ENCODE measurements at places on chromosomes 16 and 17. TPM values are rescaled to one million over a fixed set of nuclear protein-coding genes. Genes with fewer than 3 reads are reported as not detected.

The MYLK3 gene
- not detected for total RNA-seq

The TUBG2 gene
- total RNA-seq, result 10.9 TPM

The CDC27 gene
- total RNA-seq, result 55.3 TPM

The TMEM114 gene
- not detected for total RNA-seq

The IRX5 gene
- total RNA-seq, result 44.5 TPM

The KRTAP4-3 gene
- not detected for total RNA-seq

The SLC52A1 gene
- total RNA-seq, result 25.0 TPM

- no peaks in the 10 kb centered on the region for H3K27me3 ChIP-seq
- peaks cover 13% of the 10 kb centered on the region for H3K4me1 ChIP-seq
- H3K36me3 ChIP-seq, result no peaks in the 10 kb centered on the region
- no peak overlapping the region for H3K4me3 ChIP-seq
- DNase-seq, result no peak
Observed at GRCh38 chr17:59149051-59149450, 5.9 kb downstream of the SKA2 start.

GRCh38 chr17:6361733-6362132 is 73.2 kb downstream of the AIPL1 start:
- no peaks in the 10 kb centered on the region for H3K4me1 ChIP-seq
- H3K27ac ChIP-seq, result no peak overlapping the region
- no peak overlapping the region for H3K4me3 ChIP-seq
- no peaks in the 10 kb centered on the region for H3K36me3 ChIP-seq

- H3K27me3 ChIP-seq, result peaks cover 23% of the 10 kb centered on the region
- no peaks in the 10 kb centered on the region for H3K36me3 ChIP-seq
- H3K4me1 ChIP-seq, result peaks cover 12% of the 10 kb centered on the region
- no peak overlapping the region for H3K4me3 ChIP-seq
Observed at GRCh38 chr17:77542011-77542410, 401.2 kb downstream of the SEC14L1 start.

- no peaks in the 10 kb centered on the region for H3K36me3 ChIP-seq
- no peak overlapping the region for H3K27ac ChIP-seq
- H3K4me1 ChIP-seq, result peaks cover 7% of the 10 kb centered on the region
- no peak for DNase-seq
- H3K27me3 ChIP-seq, result no peaks in the 10 kb centered on the region
- H3K4me3 ChIP-seq, result no peak overlapping the region
Observed at GRCh38 chr16:69233124-69233523, 46.2 kb downstream of the SNTB2 start.

DNA sequence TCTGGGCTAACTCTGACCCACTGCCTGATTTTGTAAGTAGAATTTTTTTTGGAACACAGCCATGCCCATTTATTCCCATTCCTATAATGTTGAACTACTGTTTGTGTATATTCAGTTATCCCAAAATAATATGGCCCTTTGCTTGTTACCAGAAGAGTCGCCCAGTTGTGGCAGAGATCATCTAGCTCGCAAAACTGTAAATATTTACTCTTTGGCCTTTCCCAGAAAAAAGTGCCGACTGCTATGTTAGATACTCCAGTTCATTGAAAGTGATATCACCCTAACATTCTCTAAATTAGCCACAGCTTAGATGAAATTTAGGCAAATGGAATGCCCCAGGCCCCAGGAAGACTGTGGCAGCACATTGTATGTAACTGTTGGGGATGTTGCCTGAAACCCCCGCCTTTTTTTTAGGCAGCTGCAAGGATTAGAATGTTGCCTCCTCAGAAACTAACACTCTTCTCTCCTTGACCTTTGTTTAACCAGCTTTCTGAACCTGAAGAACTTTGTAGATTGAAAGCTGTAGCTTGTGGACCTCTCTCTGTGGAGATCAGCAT is 19.1 kb downstream of the WWOX start:
- DNase-seq, result no peak
- no peaks in the 10 kb centered on the region for H3K27me3 ChIP-seq
- H3K4me1 ChIP-seq, result peaks cover 12% of the 10 kb centered on the region

DNA sequence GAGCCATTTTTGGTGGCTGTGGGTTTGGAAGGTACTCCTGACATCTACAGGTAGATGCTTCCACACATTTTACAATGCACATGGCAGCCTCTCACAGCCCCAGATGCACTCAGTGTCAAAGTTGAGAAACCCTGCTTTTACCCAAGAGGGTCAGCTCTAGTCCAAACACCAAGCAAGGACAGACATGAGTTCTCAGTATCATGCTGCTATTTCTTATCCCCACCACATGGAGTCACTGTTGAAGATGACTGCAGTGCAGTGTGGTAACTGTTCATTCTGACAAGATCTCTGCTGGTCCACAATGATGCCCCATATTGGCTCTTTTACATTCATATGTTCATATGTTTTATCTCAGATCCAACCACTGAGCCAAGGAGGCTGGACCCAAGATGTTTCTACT is 50.5 kb upstream of the SALL1 start:
- no peak for DNase-seq
- H3K4me1 ChIP-seq, result no peaks in the 10 kb centered on the region
- no peaks in the 10 kb centered on the region for H3K27me3 ChIP-seq
- no peaks in the 10 kb centered on the region for H3K36me3 ChIP-seq
- H3K4me3 ChIP-seq, result no peak overlapping the region

- H3K27ac ChIP-seq, result no peak overlapping the region
- H3K4me1 ChIP-seq, result no peaks in the 10 kb centered on the region
- no peak overlapping the region for H3K4me3 ChIP-seq
- peaks cover 13% of the 10 kb centered on the region for H3K27me3 ChIP-seq
Observed at GRCh38 chr17:65222214-65222738, 85.1 kb downstream of the RGS9 start.

- no peak for DNase-seq
- peaks cover 44% of the 10 kb centered on the region for H3K4me1 ChIP-seq
- no peaks in the 10 kb centered on the region for H3K27me3 ChIP-seq
- H3K4me3 ChIP-seq, result peak overlapping the region; percentile 74
- peaks cover 18% of the 10 kb centered on the region for H3K36me3 ChIP-seq
Observed at GRCh38 chr16:88810166-88810911, 1.4 kb downstream of the APRT start.

- no peaks in the 10 kb centered on the region for H3K27me3 ChIP-seq
- H3K4me1 ChIP-seq, result no peaks in the 10 kb centered on the region
- no peak overlapping the region for H3K4me3 ChIP-seq
- H3K27ac ChIP-seq, result no peak overlapping the region
- H3K36me3 ChIP-seq, result no peaks in the 10 kb centered on the region
Observed at GRCh38 chr17:27976331-27976730, 66.1 kb upstream of the NLK start.

GRCh38 chr16:85718682-85719081 is 29.9 kb upstream of the GINS2 start:
- DNase-seq, result no peak
- no peaks in the 10 kb centered on the region for H3K27me3 ChIP-seq
- no peak overlapping the region for H3K4me3 ChIP-seq
- H3K36me3 ChIP-seq, result no peaks in the 10 kb centered on the region

DNA sequence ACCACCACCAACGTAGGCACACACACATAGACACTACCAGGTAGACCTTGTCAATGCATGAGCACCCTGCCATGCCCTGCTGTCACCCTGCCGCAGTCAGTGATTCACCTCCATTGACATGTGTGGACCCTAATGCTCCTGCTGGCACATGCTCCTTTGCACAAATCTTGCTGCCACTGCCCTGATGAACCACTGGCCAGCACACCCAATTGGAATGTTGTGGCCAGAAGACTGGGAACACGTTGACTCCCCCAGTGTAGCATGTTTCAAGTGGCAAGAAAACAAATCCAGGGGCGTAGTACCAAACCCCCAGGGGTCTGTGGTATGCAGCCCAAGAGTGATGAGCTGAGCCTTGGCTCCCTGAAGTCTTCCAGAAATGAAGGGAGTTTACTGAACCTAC is 486.4 kb upstream of the KIF2B start:
- no peaks in the 10 kb centered on the region for H3K36me3 ChIP-seq
- H3K4me1 ChIP-seq, result no peaks in the 10 kb centered on the region
- no peak for DNase-seq
- H3K27me3 ChIP-seq, result no peaks in the 10 kb centered on the region
- H3K27ac ChIP-seq, result no peak overlapping the region
- no peak overlapping the region for H3K4me3 ChIP-seq

- no peaks in the 10 kb centered on the region for H3K27me3 ChIP-seq
- no peak overlapping the region for H3K27ac ChIP-seq
- no peak for DNase-seq
Observed at GRCh38 chr16:55678161-55678821, 22.5 kb downstream of the SLC6A2 start.

DNA sequence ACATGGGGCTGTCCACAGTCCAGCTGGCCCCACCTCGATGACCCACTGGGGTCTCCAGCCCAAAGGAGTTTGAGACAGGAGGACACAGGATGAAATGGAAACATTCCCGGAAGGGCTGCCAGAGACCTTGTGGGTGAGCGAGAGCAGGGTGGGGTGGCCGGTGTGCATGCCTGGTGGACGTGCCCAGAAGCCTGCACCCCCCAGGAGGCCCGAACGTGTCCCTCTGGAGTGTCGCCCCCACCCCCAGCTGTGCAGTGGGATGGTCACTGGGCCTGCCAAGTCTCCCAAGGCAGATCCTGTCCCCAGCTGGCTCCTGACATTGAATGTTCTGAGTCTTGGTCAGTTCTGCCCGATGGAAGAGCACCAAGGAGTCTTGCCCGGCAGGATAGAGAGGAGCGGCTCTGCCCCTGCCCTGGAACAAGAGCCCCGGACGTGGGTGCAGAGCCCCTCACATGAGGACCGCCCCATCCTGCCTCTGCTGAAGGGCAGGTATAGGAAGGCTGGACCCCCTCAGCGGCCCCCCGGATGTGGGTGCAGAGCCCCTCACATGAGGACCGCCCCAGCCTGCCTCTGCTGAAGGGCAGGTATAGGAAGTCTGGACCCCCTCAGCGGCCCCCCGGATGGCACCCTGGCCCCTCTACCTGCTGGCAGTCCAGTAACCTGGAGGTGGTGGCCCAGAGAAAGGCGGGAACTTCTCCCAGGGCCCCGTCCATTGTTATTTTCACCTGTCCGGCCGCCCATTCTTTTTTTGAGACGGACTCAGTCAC is 3.1 kb upstream of the CAPN15 start:
- peaks cover 64% of the 10 kb centered on the region for H3K4me1 ChIP-seq
- H3K36me3 ChIP-seq, result peaks cover 17% of the 10 kb centered on the region
- H3K27me3 ChIP-seq, result no peaks in the 10 kb centered on the region
- no peak for DNase-seq
- H3K27ac ChIP-seq, result peak overlapping the region; percentile 94

GRCh38 chr16:59632276-59632855 is 898.2 kb upstream of the GOT2 start:
- no peak overlapping the region for H3K27ac ChIP-seq
- no peaks in the 10 kb centered on the region for H3K27me3 ChIP-seq
- H3K4me1 ChIP-seq, result no peaks in the 10 kb centered on the region
- no peak for DNase-seq
- H3K4me3 ChIP-seq, result no peak overlapping the region
- H3K36me3 ChIP-seq, result no peaks in the 10 kb centered on the region

DNA sequence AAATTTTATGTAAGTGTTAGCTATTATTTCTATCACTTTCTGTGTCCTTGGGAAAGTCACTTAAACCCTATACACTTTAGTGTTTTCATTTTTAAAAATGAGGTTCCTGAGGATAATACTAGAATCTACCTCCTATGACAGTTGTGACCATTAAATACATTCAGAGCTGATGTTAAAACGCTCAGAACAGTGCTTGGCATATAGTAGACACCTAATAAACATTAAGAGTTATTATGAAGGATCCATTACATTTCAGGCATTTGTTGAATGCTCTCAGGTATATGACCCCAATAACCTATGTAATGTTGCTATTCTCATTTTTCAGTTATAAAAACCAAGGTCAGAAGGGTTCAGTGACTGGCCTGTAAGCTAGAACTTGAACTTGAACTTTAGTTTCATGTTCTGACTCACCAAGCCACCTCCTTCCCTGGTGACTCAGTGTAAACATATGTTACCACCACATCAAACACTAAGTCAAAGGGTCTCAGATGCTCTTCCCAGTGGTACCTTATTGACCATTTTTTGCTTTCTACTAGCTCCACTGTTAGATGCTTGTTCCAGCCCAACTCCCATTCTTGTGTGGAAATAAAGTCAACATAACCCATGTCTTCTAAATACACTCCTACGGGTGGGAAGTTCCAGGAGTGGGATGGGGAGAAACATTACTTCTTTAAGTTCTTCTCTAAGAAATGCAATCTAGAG is 47.6 kb downstream of the HSD17B2 start:
- H3K27me3 ChIP-seq, result no peaks in the 10 kb centered on the region
- H3K27ac ChIP-seq, result no peak overlapping the region
- DNase-seq, result no peak

DNA sequence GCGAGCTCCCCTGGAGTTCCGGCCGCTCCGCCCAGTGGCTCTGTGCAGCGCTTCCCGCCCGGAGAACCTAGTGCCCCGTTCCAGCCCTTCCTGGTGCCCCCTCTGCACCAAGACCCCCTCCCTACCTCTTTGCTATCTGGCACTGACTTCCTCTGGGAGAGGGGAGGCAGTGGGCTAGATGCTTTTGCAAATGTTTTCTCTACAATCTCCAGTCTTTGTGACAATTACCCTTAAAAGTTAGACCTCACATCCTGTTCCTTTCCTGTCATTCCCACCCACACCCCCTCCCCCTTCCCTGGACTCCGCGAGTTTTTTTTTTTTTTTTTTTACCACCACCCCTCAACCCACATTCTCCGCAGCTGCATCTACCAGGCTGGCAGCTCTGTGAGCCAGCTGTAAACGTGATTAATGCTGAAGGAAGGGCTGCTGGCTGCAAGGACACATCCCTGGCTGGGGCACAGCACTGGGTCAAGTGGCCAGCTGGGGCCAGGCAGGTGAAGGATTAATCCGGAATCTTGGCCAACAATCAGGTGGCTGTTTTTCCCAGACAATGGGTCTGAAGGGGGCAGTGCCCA is 101.5 kb downstream of the MGAT5B start:
- H3K36me3 ChIP-seq, result no peaks in the 10 kb centered on the region
- H3K27me3 ChIP-seq, result peaks cover 66% of the 10 kb centered on the region
- H3K4me3 ChIP-seq, result peak overlapping the region; percentile 25
- H3K27ac ChIP-seq, result no peak overlapping the region
- H3K4me1 ChIP-seq, result peaks cover 16% of the 10 kb centered on the region

- no peak overlapping the region for H3K4me3 ChIP-seq
- H3K27me3 ChIP-seq, result peaks cover 87% of the 10 kb centered on the region
- no peaks in the 10 kb centered on the region for H3K36me3 ChIP-seq
- no peak overlapping the region for H3K27ac ChIP-seq
Observed at GRCh38 chr17:79407385-79407784, 203.5 kb downstream of the RBFOX3 start.

- H3K4me3 ChIP-seq, result no peak overlapping the region
- no peak overlapping the region for H3K27ac ChIP-seq
- DNase-seq, result no peak
- H3K27me3 ChIP-seq, result no peaks in the 10 kb centered on the region
- H3K36me3 ChIP-seq, result no peaks in the 10 kb centered on the region
- H3K4me1 ChIP-seq, result peaks cover 10% of the 10 kb centered on the region
Observed at GRCh38 chr17:48498164-48498850, 32.5 kb downstream of the HOXB1 start.

GRCh38 chr17:9256751-9257629 is 235.7 kb downstream of the NTN1 start:
- no peak for DNase-seq
- H3K36me3 ChIP-seq, result no peaks in the 10 kb centered on the region
- no peak overlapping the region for H3K27ac ChIP-seq
- peaks cover 19% of the 10 kb centered on the region for H3K4me1 ChIP-seq
- no peak overlapping the region for H3K4me3 ChIP-seq
- H3K27me3 ChIP-seq, result no peaks in the 10 kb centered on the region

- no peaks in the 10 kb centered on the region for H3K36me3 ChIP-seq
- H3K27me3 ChIP-seq, result no peaks in the 10 kb centered on the region
- H3K4me3 ChIP-seq, result no peak overlapping the region
- peak overlapping the region; percentile 21 for H3K27ac ChIP-seq
- no peak for DNase-seq
- peaks cover 34% of the 10 kb centered on the region for H3K4me1 ChIP-seq
Observed at GRCh38 chr16:48499923-48500381, 110.0 kb downstream of the N4BP1 start.

- no peaks in the 10 kb centered on the region for H3K36me3 ChIP-seq
- no peaks in the 10 kb centered on the region for H3K27me3 ChIP-seq
- no peak for DNase-seq
- H3K4me3 ChIP-seq, result no peak overlapping the region
Observed at GRCh38 chr16:76081967-76082366, 195.2 kb upstream of the CNTNAP4 start.

All from suprapubic skin (tissue), 4 donors.